CD4-positive, alpha-beta T cell treated with Interleukin-1 beta for 1 hour (primary cell): ENCODE measurements at places on chromosomes 12 and 14.
A peak's percentile ranks its signal among the peaks of the same experiment; 100 is the strongest.

- DNase-seq: no peak
Observed at GRCh38 chr12:131192951-131193350, 239.2 kb downstream of the ADGRD1 start.

DNA sequence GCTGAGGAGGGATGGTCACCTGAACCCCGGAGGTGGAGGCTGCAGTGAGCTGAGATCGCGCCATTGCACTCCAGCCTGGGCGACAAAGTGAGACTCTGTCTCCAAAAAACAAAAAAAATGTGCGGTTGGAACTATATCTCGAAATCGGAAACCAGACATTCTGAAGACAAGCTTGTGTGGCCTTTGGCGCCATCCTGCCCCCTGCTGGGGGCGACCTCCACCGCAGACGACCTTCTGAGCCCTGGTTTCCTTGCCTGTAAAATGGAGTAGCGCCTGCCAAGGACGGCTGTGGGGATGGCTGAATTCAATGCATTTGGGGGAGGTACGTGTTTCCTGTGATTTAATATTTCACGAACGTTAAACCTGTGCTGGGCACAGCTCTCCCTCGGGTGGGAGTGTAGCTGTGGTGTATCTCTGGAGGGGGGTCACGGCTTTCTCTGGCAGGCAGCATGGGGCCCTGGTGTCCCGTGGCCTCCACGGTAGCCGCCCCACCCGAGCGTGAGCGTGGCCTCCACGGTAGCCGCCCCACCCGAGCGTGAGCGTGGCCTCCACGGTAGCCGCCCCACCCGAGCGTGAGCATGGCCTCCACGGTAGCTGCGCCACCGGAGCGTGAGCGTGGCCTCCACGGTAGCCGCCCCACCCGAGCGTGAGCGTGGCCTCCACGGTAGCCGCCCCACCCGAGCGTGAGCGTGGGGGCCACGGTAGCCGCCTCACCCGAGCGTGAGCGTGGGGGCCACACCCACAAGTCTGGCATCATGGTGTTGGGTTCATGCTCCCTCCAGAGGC is 55.3 kb downstream of the LRCOL1 start:
- no peak for DNase-seq

GRCh38 chr12:18468246-18469075 is 207.1 kb downstream of the PIK3C2G start:
- no peak for DNase-seq

GRCh38 chr12:40226705-40227104 is 1.9 kb downstream of the LRRK2 start:
- DNase-seq: no peak

DNA sequence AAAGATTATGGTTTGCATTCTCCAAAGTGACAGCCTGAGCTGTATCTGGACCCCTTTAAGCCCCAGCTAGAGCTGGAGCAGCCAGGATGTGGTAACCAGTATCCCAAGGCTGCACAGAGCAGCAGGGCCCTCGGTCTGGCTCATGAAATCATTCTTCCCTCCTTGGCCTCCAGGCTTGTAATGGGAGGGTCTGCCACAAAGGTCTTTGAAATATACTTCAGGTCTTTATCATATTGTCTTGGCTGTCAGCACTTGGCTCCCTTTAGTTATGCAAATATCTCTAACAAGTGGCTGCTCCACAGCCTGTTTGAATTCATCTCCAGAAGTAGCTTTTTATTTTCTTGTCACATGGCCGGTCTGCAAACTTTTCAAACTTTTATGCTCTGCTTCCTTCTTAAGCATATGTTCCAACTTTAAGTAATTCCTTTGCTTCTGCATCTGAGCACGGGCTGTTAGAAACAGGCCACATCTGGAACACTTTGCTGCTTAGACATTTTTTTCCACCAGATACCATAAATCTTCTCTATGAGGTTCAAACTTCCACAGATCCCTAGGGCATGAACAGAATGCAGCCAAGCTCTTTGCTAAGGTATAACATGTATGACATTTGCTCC is 663.4 kb upstream of the MIS18BP1 start:
- DNase-seq: no peak

GRCh38 chr14:104229534-104230055 is 91.2 kb downstream of the KIF26A start:
- DNase-seq: no peak

GRCh38 chr12:38872561-38872960 is 32.8 kb downstream of the CPNE8 start:
- no peak for DNase-seq

DNA sequence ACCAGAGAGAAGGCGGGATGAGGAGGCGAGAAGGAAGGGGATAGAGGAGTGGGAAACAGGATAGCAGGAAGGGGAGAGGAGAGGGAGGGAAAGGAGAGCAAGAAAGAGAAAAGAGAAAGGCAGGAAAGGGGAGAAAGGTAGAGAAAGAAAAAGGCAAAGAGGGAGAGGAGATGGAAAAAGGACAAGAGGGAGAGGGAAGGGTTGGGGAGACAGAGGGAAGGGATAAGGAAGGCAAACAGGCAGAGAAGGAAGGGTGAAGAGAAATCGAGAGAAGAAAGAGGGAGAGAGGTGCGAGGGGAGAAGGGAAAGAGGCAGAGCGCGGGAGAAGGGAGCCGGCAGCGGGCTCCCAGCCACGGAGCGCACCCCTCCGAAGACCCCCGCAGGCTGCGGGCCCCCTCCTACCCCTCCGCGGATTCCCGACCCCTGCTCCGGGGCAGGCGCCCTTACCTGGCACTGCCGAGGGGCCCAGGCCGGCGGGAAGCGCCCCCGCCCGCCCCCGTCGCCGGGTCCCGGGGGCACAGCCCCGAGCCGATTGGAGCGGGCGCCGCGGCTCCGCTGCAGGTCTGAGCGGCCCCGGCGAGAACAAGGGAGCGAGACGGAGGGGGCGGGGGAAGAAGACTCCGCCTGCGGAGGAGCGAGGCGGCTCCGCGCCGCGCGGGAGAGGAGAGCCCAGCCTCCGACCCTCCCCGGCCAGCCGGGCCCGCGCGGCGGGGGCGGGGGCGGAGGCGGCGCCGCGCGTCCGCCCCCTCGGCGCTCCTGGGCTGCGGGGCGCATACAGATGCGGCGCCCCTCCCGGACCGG is at the start of gene CDH24:
TSS of gene CDH24 (minus strand) at position 565 of the 801 bp plus-strand sequence. CDS start 1,787 bp downstream, outside the sequence.
- DNase-seq: peak; percentile 73

DNA sequence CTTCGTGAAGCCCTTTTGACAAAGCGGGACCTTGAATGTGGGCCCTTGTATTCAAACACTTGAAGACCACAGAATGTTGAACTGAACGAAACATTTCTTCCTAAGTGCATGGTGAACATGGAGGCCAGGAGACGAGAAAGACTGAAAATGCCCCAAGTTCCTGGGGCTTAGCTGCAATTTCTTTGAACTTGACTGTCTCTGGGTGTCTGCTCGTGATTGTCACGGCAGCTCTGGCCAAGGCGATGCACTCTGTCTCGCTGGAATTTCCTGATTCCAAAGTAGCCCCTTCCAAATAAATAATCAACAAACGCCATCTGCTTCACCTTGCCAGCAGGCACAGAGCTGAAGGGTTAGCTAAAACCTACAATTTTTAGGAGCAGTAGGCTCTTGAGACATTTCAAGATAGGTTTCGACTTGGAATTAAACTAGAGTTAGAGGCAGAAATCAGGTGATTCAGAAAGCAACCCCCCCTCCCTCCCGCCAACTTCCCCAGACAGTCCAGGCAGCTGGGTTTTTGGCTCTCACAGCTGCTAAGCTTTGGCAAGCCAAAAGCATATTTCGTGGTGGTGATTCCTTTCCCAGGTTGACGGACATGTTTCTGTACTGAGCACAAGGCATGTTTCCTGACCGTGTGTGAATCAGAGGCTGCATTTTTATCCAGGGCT is 13.5 kb upstream of the IRF2BPL start:
- DNase-seq: no peak

DNA sequence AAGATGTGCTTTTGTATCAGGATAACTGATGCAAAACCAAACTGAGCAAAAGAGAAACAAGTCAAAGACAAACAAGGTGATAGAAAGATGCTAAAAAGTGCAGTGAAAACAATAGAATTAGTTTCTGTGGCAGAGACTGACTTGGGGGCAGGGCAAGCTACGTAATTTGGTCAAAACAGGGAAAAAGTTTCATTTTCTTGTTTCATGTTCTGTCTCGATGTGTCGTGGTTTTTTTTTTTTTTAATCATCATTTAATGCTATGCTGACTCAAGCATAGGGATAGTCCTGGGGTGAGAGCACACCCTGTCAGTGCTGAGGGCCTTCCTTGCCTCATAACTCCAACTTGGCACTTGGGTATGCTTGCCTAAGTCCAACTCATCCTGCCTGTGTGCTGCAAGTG is 144.1 kb upstream of the PTPRQ start:
- no peak for DNase-seq

DNA sequence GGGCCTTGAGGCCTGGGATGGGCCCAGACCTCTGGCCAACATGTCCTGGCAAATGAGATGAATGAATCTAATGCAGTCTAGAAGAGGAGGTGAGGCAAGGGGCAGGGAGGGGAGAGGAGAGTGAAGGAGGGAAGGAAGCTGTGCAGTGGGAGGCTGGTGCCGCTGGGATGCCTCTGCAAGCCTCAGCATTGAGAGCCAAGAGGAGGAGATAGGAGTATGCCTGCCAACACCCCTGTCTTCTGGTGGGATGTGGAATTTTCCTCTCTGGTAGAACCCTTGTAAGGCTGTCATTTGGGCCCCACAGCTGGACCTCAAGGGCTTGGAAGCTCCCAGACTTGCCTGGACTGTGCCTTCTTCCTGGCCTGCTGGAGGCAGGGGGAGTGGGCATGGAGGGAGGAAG is 21.9 kb downstream of the KRT80 start:
- no peak for DNase-seq

DNA sequence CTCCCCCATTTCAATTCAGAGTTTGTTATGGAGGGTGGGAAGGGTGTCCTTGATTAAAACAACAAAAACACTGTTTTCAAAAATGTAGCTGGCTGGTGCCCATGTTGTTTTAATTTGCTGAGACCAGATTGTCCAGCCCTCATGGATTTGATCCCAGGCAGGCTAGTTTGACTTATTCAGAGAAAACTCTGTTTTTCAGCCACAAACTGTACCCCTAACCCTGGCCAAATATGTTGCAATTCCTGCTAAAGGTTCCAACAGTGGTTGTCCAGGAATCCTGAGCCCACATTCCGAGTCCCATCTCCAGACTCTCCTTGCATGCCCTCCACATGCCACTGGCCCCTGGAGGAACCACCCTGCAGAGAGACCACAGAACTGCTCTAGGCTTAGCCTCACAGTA is 36.0 kb downstream of the MAP1LC3B2 start:
- no peak for DNase-seq

DNA sequence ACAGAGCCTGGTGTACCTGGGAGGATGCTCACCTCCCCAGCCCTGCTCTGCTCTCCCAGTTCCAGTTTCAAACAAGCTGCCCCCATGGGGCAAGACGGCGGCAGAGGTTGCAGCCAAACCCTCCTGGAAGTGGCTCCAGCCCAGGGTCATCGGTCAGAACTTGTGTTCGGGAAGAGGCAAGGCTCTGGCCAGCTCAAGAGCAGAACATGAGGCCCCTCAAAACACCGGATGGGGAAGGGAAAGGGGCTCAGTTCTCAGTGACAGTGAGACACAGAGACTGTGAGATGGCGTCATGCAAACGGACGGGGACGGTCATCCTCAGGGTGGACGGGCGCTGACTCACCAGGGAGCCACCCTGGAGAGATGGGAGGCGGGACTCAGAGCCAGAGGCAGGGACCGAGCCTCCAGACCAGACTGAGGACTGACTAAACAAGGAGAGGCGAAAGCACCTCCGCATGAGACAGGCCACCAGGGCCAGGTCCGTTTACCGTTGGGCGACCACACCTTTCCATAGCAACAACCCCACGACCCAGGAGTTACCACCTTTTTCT is 63.9 kb upstream of the GALNT9 start:
- DNase-seq: no peak

- DNase-seq: no peak
Observed at GRCh38 chr12:41935911-41936310, 208.8 kb downstream of the GXYLT1 start.

GRCh38 chr14:32601906-32602305 is 272.8 kb downstream of the AKAP6 start:
- DNase-seq: no peak

DNA sequence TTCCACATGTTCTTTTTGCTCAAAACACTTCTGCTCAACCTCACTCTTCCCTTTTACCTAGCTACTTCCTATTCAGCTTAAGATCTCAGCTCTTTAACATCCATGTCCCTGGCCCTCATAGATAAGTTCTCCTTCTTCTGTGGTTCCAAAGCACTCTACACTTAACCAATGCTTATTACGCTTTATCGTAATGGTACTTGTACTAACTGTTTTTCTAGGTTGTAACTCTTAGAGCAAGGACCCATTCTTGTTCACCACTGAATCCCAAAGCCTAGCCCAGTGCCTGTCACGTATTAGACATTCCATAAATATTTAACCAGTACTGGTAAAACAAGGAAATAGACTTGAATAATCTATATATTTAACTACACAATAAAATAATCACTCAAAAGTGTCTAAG is 5.3 kb downstream of the SLC41A2 start:
- no peak for DNase-seq

GRCh38 chr12:122987086-122987951 is 6.8 kb downstream of the ARL6IP4 start:
- no peak for DNase-seq

- no peak for DNase-seq
Observed at GRCh38 chr12:78599366-78599765, 265.2 kb upstream of the SYT1 start.

GRCh38 chr14:90521084-90521929 is 124.5 kb downstream of the CALM1 start:
- DNase-seq: no peak

DNA sequence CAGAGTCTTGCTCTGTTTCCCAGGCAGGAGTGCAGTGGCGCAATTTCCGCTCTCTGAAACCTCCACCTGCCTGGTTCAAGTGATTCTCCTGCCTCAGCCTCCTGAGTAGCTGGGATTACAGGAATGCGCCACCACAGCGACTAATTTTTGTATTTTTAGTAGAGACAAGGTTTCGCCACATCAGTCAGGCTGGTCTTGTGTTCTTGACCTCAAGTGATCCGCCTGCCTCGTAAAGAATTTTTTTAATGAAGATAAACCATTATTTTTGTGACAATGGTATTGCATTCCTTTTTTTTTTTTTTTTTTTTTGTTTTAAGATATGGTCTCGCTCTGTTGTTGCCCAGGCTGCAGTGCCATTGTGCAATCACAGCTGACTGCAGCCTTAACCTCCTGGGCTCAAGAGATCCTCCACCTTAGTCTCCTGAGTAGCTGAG is 25.8 kb downstream of the ACVR1B start:
- no peak for DNase-seq
